WERI-Rb-1 (cell line): ENCODE measurements at places on chromosomes 6 and 20.

GRCh38 chr6:89290401-89291155 is 24.5 kb downstream of the GABRR2 start:
- DNase-seq: no peak

GRCh38 chr20:1321654-1321939 is 7.3 kb downstream of the SDCBP2 start:
- DNase-seq: no peak

DNA sequence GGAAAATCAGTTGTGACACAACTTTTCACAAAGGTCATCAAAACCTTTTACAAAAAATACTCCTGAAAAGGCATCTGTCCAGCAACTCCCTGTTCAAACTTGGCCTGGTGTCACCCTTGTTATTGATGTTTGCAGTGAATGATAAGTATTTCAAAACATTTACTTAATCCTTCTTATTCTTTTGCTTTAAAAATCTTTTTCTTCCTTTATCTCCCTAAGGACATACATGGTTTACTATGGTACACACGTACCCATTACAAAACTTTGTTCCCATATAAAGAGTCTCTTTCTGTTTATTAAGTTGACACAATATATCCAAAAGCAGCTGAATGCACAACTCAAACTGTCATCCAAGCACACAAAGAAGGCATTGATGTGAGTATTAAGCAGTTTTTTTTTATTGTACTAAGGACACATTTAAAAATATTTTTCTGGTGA is 17.5 kb downstream of the GSTA2 start:
- DNase-seq: no peak

- DNase-seq: no peak
Observed at GRCh38 chr6:89237158-89237557, 20.0 kb upstream of the GABRR1 start.

GRCh38 chr6:62612471-62612870 is 326.4 kb upstream of the KHDRBS2 start:
- DNase-seq: no peak

GRCh38 chr6:1202201-1202600 is 109.7 kb upstream of the FOXQ1 start:
- DNase-seq: no peak

DNA sequence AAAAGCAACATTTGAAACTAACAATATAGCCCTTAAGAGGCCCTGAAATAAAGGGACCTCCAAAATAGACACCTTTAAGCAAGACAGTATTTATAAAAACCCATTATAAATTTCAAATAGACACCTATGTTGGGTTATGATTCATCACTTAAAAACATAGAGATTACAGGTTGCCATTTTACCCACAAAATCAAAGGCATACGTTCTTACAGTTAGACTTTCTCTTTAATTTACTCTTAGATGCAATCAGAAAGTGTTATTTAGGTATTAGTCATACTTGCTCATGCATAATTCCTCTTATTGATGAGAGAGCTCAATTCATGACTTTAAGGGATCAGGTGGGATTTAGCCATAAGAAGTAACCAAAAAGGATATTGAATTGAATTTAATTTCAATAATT is 51.5 kb upstream of the TMEM200A start:
- no peak for DNase-seq

GRCh38 chr6:10585209-10585845 is 64.2 kb downstream of the GCNT2 start:
- DNase-seq: no peak

DNA sequence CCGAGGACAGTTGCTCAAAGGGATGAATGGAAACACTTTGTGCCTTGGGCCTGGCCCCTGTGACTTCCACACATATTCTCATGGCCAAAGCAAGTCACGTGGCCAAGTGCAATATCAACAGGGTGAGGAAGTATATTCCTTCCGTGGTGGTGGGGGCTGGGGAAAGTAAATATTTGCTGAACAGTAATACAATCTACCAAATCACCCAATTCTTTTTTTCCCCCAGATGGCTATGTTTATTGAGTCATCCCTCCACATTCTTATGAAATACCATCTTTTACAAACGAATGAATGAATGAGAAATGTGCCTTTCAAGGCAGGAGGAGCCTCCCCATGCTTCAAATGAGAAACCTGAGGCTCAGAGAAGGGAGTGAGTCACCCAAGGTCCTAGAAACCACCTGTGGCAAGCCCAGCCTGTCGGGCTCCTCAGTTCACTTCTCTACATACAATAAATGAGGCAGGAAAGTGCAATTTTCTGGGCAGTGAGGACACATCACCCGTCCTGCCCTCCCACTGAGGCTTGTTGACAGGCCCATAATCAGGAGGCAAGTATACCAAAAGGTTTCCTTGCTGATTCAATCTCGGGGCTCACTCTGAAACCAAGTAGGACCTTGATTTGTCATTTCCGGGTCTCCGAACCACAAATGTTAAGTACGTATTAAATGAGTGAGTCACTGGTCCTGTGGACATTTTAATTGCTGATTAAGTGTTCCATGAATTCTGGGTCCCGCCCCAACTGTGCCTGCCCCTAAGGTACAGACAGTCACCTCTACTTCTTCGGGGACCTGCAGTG is 25.3 kb upstream of the TOP1 start:
- DNase-seq: no peak

- no peak for DNase-seq
Observed at GRCh38 chr6:25220857-25221256, 58.3 kb upstream of the CARMIL1 start.

DNA sequence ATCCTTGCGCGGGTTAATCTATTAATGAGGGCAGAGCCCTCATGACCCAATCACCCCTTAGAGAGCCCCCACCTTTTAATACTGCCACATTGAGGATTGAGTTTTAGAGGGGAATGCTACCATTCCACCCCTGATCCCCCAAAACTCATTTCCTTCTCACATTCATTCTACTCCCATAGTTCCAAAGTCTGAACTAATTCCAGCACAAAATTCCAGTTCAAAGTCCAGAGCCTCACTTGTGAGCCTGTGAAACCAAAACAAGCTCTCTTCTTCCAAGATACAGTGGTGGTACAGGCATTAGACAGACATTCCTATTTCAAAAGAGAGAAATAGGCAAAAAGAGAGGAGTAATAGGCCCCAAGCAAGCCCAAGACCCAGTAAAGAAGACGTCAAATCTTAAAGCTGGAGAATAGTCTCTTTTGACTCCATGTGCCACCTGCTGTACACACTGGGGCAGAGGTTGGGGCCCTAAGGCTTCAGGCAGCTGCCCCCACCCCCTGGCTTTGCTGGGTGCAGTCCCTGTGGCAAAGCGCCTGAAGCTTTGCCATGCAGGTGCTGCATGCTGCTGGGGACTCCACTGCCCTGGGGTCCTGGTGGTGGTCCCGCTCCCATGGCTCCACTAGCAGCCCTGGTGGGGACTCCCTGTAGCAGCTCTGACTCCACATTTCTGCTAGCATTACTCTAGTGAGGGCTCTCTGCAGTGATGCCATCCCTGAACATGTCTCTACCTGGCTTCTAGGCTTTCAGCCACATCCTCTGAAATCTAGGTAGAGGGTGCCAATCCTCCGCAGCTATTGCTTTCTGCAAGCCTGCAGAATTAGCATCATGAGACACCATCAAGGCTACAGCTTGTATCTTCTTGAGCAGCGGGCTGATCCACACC is 41.3 kb downstream of the RSPH3 start:
- DNase-seq: no peak
